ENCODE measurements at places on chromosomes 6 and 20. TPM values are rescaled to one million over a fixed set of nuclear protein-coding genes. Genes with fewer than 3 reads are reported as not detected.

Gene RIPPLY2
- total RNA-seq, result not detected

Gene HFE
- total RNA-seq, result 0.19 TPM

Gene HLA-A
- total RNA-seq, result 739 TPM

Gene ADGB
- not detected for total RNA-seq

DNA sequence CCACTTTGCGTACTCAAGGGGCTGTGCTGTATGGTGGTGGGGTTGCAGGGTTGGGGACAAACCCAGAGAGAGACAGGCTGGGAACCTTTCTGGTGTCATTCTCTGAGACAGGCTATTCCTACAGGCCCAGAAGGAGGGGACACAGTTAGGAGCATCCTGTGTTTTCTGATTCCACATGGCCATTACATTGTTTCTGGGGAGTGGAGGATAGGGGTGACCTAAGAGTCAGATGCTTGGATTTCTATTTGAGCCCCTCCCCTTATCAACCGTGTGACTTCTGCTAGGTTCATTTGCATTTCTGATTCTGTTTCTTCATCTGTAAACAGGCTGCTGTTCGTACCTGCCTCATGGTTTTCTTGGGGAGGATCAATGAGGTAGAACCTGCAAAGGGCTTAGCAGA is 29.4 kb upstream of the EPB41L1 start:
- H3K27ac ChIP-seq, result no peak overlapping the region
- no peaks in the 10 kb centered on the region for H3K36me3 ChIP-seq
- H3K27me3 ChIP-seq, result no peaks in the 10 kb centered on the region
- no peak overlapping the region for H3K4me3 ChIP-seq

DNA sequence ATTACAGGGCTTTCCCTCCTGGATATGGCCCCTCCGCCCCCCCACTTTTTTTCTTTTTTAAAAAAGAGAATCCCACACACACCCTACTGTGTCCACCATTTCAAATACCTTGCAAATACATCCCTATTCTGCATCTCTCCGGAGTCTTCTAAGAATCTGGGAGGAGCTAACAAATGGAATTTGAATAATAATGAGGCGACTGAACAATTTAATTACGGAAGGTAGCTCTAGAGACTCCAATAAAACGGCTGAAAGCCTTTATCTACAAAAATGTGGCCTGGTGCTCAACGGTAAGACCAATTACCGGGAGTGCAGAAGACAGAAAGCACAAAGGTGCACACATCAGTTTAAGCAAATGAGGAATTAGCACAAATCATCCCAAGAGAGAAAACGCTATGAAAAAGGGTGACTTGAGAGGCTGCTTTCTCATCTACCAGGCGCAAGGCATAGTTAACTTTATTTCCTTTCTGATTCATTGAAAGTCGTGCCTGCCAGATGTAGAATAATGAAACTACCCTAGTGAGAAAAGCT is 1.8 kb downstream of the RRAGD start:
- peaks cover 37% of the 10 kb centered on the region for H3K4me1 ChIP-seq
- no peak overlapping the region for H3K27ac ChIP-seq
- H3K4me3 ChIP-seq, result no peak overlapping the region

- no peaks in the 10 kb centered on the region for H3K27me3 ChIP-seq
- no peak overlapping the region for H3K4me3 ChIP-seq
- DNase-seq, result peak; percentile 74
- H3K4me1 ChIP-seq, result no peaks in the 10 kb centered on the region
- no peaks in the 10 kb centered on the region for H3K36me3 ChIP-seq
- H3K27ac ChIP-seq, result no peak overlapping the region
Observed at GRCh38 chr6:41801380-41801779, 13.9 kb downstream of the TOMM6 start.
